ENCODE measurements at places on chromosomes 5 and 9.

- no peak for DNase-seq
These were observed 54.9 kb upstream of the BOD1 start for GRCh38 chr5:173671121-173671949.

GRCh38 chr5:7897014-7897600 is 28.2 kb downstream of the MTRR start:
- DNase-seq = peak; percentile 31

DNA sequence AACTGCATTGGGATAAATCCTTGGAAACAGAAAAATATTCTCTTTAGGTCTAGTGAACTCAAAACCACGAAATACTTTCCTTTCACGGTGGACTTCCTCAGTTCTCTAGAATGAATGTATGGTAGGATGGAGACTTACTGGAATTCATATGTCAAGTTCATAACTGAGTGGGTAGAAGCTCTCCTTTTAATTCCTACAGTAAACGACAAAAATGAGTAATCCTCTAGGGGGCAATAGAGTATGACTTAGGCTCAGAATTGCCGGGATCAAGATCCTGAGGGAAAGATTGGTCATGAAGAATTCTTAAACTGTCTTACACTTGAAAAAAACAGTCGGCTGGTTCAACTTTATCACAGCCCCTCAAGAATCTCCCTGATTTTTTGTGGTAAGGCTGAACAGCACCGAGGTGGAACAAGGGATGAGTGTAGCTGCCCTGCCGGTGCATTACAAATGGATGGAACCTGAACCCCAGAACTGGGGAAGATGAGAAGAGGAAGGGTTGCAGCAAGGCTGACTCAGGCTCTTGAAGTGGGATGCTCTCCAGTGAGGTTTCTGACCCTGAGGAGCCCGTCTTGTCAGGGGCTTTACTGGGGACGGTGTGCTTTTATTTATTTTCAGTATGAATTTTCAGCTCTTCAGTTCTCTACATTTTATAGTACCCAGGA is 14.0 kb upstream of the LOX start:
- peak; percentile 94 for DNase-seq

DNA sequence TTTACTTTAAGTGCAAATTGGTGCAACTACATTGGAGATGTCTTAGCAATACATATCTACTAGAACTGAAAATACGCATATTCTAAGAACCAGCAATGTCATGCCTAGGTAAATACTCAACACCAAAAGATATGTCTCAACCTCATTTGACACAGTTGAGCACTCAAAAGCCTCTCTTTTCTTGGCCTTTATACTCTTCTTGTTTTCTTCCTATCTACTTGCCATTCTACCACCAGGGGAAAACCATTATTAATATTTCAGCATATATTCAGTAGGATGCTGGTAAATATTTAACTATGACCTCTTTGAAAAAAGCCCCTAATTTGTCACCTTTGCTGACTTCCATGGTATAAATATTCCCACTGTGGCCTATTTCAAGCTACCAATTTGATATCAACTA is 443.8 kb downstream of the LRRC70 start:
- DNase-seq = no peak

DNA sequence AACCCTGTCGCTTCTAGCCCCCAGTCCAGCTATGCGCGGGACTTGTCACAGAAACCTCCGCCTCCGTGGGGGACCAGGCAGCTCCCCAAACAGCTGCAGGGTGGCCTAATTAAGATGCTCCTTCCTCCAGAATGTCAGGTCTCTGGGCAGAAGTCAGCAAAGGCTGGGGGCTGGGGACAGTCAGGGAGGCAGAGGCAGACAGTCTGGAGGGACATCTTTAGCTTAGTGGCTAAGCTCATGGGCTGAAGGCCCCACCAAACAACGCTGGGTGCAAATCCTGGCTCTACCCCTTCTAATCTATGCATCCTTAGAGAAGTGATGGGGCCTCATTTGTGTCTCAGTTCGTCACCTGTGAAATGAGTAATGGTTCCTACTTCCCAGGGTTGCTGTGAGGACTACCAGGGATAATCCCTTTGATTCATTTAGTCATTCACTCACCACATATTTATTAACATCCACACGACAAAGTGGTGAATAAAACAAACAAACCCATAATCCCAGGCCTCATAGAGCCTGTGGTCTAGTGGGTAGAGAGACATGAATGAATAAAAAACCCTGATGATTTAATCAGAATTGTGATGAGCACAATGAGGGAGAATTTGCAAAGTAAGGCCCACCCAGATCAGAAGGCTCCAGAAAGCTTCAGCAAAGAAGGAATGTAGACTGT is 20.2 kb upstream of the MED27 start:
- DNase-seq = peak; percentile 23
